ENCODE measurements at places on chromosomes 3 and 15.
A peak's percentile ranks its signal among the peaks of the same experiment; 100 is the strongest.

DNA sequence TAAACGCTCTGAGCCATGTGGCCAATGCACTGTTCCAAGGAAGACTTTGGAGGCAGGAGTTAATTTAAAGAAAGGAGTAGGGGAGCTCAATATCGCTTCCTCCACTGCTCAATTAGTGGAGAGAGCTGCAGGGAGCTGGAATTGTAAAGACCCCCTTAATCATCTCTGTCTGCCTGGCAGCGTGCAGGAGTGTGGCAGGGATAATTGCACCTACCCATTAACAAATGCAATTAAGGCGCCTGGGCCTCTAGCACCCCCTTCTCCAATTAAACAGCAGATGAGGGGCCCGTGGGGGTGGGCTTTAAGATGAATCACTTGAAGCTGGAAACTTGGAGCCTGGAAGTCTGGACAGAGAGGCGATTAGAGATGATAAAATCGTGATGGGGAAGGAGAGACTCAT is 61.7 kb upstream of the GLCE start:
- no peak for DNase-seq

DNA sequence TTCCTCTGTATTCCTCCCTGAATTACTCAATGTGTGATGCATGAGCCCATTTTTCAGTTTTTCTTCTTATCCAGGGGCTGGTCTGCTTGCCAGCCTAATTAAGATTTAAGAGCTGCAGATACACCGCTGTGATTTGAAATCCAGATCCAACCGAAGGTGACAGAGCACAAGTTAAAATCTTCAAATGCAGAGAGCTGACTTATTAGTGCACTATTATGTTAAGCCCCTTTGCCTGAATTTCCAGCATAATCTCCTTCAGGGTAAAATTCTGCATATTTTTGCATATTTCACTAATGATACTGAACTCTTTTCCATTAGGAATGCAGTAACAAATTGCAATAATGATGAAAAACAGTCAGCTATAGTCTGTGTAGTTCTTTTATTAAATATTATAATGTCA is 583.6 kb downstream of the ROBO2 start:
- no peak for DNase-seq

DNA sequence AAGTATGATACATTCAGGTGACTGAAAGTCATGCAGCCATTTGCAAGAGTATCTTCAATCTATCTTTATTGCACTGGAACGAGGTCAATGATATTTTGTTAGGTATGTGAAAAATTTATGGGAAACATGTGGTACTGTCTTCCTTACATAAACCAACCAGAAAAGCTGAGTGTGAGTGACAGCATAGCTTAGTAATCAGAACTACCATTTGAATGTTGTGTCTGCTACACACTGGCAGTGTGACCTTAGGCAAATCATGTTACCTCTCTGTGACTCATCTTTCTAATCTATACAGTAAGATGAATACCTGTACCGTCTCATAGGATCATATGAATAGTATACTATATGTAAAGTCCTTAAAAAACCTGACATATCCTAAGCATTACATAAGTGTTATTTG is 337.9 kb upstream of the IL12A start:
- DNase-seq: no peak

GRCh38 chr3:152197451-152197850 is 71.3 kb upstream of the MBNL1 start:
- no peak for DNase-seq

- DNase-seq: no peak
Observed at GRCh38 chr3:111173328-111173900, 101.8 kb downstream of the NECTIN3 start.

- DNase-seq: no peak
Observed at GRCh38 chr15:97892167-97892938, 68.2 kb upstream of the ARRDC4 start.

- no peak for DNase-seq
Observed at GRCh38 chr15:52307847-52308246, 12.2 kb upstream of the MYO5C start.

GRCh38 chr3:46110701-46111493 is 83.6 kb upstream of the XCR1 start:
- no peak for DNase-seq

DNA sequence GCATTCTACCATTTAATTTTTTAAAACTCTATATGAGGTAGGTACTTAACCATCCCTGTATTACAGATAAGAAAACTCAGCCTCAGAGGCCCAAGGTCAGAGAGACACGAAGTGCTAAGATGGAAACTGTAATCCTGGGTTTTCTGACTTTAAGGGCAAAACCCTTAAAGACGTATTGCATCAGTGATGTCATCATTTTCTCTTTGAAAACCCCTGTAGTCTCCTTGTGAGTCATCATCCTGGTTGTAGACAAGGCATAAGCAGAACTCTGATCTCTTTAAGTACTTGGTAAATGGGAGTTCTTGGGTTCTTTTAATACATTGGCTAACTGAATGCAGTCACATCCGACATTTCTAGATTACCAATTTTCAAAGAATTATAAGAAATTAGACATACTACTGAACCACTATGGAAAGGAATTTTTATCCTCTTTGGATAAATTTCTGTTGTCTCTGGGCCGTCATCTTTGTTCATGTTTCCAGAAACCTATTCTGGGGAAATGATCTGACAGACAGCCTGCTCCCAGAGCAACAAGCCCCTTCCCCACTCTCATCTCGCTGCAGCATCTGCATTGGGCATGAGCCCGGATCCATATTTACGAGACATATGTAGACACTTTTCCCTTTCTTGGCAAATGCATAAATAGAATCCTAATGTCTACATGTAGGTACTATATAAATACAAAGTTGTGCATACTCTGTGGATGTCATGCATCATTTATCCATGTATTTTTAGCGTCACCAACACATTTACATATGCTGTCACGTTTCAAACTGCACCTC is 48.7 kb upstream of the MDFIC2 start:
- DNase-seq: no peak

- no peak for DNase-seq
Observed at GRCh38 chr15:77567202-77567601, 65.5 kb downstream of the LINGO1 start.

DNA sequence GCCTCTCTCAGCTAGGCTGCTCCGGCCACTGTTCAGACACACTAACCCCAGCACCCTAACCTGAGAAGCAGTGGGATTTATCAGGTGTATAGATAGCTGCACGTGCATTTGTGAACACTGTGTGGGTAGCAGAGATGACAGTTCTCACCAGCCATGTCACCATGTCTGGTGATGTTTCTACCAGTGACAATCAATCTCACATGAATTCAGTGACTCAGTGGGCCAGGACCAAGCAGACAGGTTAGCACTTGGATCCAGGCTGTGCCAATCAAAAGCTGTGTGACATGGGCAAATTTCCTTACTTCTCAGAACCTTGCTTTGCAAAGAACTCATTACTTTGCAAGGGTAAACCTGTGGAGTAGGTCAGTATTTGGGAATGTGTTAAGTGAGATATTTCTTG is 65.3 kb upstream of the GATM start:
- DNase-seq: no peak

DNA sequence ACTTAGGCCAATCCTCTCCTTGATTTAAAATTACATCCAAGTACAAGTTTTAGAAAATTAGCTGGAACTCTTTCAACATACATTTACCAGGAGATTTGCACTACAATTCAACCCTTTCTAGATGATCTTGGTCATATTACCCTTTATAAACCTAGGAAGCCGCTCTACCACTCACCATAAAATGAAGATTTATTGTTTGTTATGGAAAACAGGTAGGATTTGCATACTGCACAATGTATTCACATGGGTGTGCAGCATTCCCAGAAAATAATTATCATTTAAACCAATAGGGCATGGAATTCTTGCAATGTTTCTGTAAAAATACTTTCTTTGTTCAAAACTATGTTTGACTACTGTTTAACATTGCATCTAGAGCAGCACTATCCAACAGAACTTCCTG is 18.4 kb upstream of the RETNLB start:
- no peak for DNase-seq

DNA sequence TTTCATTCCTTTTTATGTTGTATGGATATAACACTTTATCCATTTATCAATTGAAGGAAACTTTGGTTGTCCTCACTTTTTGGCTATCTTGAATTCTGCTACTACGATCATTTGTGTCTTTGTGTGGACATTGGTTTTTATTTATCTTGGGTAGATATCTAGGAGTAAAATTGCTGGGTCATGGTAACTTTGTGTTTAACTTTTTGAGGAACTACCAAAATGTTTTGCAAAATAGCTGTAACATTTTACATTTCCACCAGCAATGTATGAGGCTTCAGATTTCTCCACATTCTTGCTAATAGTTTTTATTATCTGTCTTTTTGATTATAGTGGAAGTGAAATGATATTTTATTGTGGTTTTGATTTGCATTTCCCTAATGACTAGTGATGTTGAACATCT is 55.6 kb downstream of the TLNRD1 start:
- DNase-seq: no peak

DNA sequence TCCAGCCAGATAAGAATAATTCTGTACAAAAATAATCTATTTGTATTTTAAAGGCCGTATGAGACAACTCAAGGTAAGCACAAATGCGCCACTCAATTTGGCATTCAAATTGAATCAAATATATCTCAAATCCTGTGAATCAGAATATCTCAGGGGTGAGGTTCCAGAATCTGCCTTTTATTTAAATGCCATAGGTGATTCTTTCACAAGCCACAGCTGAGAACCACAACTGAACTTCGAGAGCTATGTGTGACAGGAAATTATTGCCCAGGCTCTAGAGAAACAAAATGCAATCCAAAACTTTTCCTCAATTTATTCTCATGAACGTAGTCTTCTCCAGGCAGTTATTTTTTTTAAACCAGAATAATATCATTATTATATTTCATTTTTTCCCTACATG is 11.9 kb downstream of the ATP8B4 start:
- DNase-seq: no peak

GRCh38 chr15:49235446-49236124 is 65.5 kb downstream of the GALK2 start:
- DNase-seq: peak; percentile 38

DNA sequence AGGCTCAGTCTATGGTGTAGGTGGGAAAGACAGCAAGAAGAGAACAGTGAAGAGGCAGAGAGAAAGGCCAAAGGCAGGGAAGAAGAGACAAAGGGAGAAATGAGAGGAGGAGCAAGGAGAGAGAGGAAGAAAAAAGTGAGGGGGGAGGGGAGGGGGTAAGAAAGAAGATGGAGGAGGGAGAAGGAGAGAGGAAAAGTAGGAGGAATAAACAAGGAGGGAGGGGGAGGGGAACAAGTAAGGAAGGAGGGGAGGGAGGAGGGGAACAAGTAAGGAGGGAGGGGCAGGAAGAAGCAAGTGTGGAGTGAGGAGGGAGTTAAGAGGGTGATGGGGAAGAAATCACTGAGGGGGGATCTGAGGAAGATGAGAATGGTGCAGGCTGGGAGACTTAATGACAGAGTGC is 45.5 kb upstream of the FGD5 start:
- DNase-seq: no peak

DNA sequence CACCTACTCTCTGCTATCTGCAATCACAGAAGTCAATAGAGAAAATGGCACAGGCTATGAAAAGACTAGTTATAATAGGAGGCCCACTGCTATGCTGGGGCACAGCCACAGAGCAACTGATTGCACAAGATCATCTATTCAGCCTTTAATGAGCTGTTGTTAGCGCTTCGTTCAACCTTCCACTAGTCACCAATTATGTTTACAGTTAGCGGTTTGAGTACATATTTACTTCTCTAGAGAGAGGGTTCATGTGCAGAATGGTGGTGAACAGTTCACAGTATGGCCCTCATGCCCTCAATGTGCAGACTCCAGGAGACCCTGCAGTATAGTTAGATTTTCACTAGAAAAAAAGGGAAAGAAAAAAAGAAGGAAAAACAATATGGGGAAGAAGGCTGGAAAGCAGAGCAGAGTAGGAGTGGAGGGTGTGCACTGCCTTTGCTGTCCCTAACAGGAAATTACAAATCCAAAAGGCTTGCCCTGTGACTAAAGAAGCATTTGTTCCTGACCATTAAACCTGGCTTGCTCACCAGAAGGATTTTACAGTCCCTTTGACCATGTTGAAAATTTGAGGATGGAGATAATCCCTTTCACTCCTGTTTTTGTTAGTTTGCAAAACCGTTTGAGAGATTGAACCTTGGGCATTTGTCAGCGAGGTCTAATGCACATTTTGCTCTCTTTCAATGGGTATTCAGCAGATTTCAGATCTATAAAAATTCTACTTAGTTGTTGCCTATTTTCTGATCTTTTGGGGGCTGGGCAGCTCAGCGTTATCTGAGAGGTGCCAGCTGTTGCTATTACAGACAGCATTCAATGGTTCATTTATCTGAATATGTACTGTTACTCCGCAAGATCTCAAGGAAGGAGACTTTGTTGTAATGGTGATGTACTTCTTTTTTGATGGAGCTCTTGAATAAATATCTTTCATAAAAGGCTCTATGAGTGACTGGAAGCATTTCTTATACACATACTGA is 296.1 kb downstream of the LSAMP start:
- DNase-seq: no peak

- DNase-seq: no peak
Observed at GRCh38 chr15:40379853-40380252, 2.7 kb upstream of the KNSTRN start.

- no peak for DNase-seq
Observed at GRCh38 chr3:113271189-113271588, 59.8 kb downstream of the BOC start.

GRCh38 chr3:177444696-177445095 is 247.4 kb upstream of the TBL1XR1 start:
- DNase-seq: no peak

DNA sequence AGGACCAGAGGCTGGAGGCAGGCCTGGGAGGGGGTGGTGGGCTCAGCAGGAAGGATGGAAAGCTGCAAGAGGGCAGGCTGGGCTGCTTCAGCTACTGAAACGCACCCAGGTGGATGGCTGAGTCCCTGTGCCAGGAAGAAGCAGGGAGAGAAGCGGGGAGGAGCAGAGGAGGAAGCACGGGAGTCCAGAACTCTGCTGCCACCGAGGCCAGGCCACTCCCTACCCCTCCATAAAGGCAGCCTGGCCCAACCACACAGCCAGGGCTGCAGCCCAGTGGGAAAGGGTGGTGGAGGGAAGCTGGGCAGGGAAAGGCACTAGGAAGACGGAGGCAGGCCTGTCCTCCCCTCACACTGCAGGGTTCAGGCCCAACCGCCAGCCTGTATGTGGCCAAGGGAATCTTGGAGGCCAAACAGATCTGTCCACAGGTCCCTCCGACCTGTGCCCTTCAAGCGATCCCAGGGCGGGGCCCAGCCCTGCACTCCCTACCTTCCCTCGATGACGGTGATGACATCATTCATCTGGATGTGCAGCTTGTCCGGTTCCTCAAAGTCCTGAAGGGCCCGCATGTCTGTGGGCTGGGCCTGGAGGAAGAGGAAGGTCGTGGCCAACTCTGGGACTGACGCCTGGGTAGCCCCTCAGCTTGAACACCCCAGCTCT is 30.5 kb downstream of the TNK2 start:
- DNase-seq: no peak

Data from stimulated activated naive CD8-positive, alpha-beta T cell treated with anti-CD3 and anti-CD28 coated beads, Interleukin-15, Interleukin-2, amounts not matched to agents 100 U/mL and 50 U/mL, for 24 hours (primary cell).